Cortex of kidney (tissue), 1 donor: ENCODE measurements at places on chromosomes 5 and 9.

GRCh38 chr9:35073279-35073612 lies 821 bp upstream of the VCP start:
- no peak for DNase-seq

GRCh38 chr5:177501874-177502678 lies 4.7 kb upstream of the PDLIM7 start:
- no peak for DNase-seq

DNA sequence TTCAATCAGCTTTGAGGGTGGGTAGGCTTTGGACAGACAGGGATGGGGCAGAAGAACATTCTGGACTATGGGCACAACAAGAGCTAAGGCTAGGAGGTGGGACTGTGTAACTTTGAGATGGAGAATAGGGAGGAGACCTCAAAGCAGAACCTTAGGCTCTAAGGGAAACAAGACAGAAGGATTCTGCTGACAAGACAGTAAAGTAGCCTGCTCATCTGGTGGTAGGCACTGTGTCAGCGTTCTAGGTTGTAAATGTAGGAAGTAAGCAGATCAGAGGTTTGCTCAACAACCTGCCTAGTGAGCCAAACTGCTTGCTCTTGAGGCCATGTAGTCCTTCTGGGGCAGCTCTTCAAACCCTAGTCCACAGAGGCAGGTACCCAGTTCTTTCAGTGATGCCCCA lies 15.0 kb upstream of the IL12B start:
- DNase-seq = no peak

- no peak for DNase-seq
Measured at GRCh38 chr5:107968998-107969397, 298.3 kb upstream of the EFNA5 start.

GRCh38 chr9:81374459-81375186 lies 314.7 kb downstream of the TLE1 start:
- DNase-seq = no peak

GRCh38 chr5:42984307-42984706 lies 55.8 kb downstream of the ANXA2R start:
- no peak for DNase-seq

DNA sequence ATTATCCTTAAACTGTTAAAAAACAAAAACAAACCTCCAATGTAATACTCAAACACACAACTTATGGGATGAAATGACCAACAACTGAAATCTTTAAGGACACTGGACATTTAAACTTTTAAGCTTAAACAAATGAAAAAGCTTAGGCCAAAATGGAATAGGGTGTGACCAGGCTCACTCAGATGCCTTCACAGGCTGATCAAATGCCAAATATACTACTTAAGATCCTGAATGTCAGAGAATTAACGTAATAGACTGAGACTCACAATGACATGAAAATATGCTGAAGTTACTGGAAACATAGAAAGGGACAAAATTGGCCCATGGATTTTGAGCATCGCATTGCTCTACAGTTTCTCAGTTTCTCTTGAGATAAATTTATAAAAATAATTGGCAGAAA lies 286.8 kb downstream of the ADAMTS6 start:
- no peak for DNase-seq

GRCh38 chr5:20683241-20683940 lies 695.4 kb upstream of the CDH18 start:
- DNase-seq = no peak
